ENCODE measurements at places on chromosomes 2 and 18.
A peak's percentile ranks its signal among the peaks of the same experiment; 100 is the strongest.

DNA sequence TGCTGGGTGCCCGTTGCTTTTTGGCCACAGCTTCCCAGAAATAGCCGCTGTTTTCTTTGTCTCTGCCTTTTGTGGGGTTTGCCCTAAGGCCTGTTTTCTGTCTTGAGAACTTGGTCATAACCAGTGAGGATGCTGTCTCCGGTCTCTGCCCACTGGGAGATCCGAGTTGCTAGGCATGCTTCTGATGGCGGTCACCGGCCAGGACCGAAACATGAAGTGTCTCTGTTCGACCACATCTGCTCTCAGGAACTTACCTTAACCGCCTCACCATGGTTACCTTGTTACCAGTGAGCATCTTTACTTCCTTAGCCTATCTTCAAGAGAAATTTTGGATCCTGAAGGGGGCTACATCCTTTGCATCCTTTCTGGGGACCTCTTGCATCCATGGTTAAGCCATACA lies 91.9 kb downstream of the RTP5 start:
- DNase-seq: no peak

GRCh38 chr2:95042472-95043271 lies 17.2 kb downstream of the MAL start:
- no peak for DNase-seq

GRCh38 chr18:995629-996028 lies 91.0 kb downstream of the ADCYAP1 start:
- no peak for DNase-seq

GRCh38 chr2:199848389-199849130 lies 2.4 kb downstream of the FTCDNL1 start:
- DNase-seq: no peak

DNA sequence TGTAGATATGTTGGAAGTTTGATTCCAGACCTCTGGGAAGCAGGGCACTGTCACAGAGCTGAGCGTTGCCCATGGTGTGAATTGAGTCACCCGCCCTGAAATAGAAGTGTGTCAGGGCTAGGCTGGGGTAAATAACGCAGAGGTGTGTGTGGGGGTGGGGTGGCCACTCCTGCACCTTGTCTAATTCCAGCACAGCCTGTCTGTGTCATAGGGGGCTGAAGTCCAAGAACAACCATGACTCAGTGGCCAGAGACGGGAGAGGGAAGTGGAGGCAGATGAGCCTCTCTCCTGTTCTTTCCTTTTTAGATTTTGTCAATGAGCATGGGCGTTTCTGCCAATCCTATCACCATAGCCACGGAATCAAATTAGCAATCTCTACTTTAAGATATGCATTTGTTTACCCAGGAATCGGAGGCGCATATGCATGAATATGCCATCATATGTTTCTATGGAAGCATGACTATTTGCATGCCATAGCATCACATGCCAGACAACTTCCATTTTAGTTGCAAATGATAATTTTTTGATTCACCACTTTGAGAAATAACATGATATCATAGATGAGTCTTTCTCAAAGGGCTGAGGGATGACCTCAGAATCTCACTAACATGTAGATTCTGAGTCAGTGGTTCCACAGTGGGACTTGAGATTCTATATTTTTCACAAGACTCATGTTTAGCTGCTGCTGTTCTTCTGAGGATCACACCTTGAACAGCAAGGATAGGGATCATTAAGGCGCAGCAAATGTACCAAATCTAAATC lies 852.9 kb downstream of the DCDC2C start:
- no peak for DNase-seq

- no peak for DNase-seq
These were observed 213.0 kb downstream of the TNS1 start for GRCh38 chr2:217789736-217790181.

DNA sequence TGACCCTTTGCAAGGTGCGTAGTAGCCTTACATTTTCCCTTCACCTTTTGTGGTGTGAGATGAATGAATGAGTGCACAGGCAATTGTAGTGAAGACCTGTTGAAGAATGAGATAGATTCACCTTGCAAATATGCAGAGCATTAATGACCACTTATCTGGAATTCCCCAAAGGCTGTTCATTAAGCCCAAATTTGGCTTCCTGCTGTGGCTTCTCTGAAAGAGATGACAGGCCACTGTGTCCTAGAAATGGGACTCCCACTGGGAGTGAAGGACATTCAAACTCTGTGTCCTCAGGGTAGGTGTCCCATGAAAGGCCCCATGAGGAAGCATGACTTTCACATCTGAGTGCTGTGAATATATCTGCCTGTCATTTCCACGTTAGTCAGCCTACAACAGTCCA lies 1821.8 kb upstream of the PIK3C3 start:
- DNase-seq: no peak

GRCh38 chr18:38243291-38243690 lies 677.7 kb upstream of the CELF4 start:
- no peak for DNase-seq

DNA sequence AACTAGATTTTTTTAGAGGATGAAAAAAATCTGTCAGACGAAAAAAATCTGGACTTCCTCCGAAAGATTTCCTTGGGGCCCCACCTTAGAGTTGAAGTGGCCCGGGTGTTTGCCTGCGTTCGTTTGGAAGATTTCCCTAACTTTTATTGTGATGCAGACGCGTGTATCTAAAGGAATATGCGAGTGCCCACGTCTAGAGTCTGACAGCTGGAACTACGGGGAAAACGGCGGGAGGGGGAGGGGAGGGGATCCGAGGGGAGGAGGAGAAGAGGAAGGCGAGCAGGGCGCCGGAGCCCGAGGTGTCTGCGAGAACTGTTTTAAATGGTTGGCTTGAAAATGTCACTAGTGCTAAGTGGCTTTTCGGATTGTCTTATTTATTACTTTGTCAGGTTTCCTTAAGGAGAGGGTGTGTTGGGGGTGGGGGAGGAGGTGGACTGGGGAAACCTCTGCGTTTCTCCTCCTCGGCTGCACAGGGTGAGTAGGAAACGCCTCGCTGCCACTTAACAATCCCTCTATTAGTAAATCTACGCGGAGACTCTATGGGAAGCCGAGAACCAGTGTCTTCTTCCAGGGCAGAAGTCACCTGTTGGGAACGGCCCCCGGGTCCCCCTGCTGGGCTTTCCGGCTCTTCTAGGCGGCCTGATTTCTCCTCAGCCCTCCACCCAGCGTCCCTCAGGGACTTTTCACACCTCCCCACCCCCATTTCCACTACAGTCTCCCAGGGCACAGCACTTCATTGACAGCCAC lies 2.4 kb upstream of the SP9 start:
- DNase-seq: no peak

- peak; percentile 8 for DNase-seq
These were observed 189.9 kb upstream of the TANK start for GRCh38 chr2:160970052-160970965.

GRCh38 chr2:118854507-118855345 lies 7.3 kb upstream of the EN1 start:
- DNase-seq: no peak

GRCh38 chr2:94874277-94874997 lies 3.2 kb downstream of the TEKT4 start:
- DNase-seq: peak; percentile 60

GRCh38 chr2:96787411-96787810 lies 26.7 kb downstream of the CNNM4 start:
- DNase-seq: no peak

- DNase-seq: no peak
These were observed 4.8 kb downstream of the ANO7 start for GRCh38 chr2:241193271-241193670.

GRCh38 chr2:3449086-3449485 lies 69.6 kb downstream of the TRAPPC12 start:
- no peak for DNase-seq

- DNase-seq: no peak
These were observed 140.0 kb downstream of the MC4R start for GRCh38 chr18:60232541-60232940.

DNA sequence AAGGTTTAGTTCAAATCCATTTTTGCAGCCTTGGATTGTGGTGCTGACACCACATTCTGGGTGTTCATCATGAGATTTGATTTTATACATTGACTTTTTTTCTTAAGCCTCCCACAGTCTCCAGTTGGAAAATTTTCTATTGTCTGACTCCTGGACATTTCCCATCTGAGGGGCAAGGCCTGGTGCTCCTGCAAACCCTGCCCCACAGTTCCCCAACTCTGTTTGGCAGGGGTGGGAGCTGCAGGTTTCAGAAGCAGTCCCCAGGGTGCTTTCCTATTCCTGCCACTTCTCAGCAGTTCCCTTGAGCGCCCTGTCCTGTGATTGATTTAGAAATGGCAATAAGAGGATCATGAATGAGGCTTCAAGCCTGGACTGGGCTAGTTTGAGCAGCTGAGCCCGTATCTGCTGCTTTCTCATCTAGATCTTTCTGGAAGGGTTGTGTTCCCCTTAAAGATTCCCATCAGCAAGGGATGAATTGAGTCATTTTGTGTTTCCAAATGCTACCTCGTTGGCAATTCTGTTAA lies 77.0 kb downstream of the CIB4 start:
- DNase-seq: no peak

DNA sequence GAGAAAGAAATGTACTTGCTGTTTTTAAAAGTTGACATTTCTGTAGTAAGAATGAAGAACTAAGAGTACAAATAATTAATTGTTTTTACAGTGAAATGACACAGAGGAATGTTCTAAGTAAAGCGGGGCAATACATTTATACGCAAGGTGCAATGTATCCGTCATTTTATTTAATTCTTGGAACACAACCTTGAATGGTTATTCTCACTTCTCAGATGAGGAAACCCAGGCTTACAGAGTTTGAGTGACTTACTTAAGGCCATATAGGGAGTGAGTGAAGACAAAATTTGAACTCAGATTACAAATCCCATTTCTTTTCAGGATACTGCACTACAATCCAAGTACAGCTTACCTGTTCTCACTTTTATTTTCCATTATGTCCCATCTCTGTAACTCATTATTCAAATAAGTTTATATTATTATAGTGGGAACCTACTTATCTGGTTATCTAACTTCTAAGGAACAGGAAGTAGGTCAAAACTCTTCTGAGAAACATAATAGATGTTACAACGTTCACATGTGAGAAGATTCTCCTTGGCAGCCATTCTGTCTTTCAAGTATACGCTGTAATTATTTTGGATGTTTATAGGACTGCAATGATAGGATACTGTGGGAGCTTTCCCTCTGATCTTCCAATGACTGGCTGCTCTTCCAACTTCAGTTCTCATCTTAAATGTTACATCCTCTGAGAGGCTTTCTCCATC lies 12.3 kb upstream of the STK17B start:
- DNase-seq: no peak

- no peak for DNase-seq
These were observed 124.6 kb downstream of the SPOPL start for GRCh38 chr2:138626148-138626547.

- DNase-seq: no peak
These were observed 45.4 kb downstream of the RASGRP3 start for GRCh38 chr2:33521791-33522281.

GRCh38 chr2:237718277-237718634 lies 80.3 kb upstream of the RBM44 start:
- no peak for DNase-seq

- no peak for DNase-seq
These were observed 430.2 kb downstream of the MEIS1 start for GRCh38 chr2:66865161-66865560.
